ENCODE measurements at places on chromosomes 13 and 19.
A peak's percentile ranks its signal among the peaks of the same experiment; 100 is the strongest.

- peak; percentile 17 for DNase-seq
These were observed 2.6 kb downstream of the POU2F2 start for GRCh38 chr19:42129399-42130253.

- DNase-seq: no peak
These were observed 6.9 kb downstream of the TIMM13 start for GRCh38 chr19:2420490-2420889.

GRCh38 chr19:4694211-4694987 lies 24.3 kb upstream of the MYDGF start:
- no peak for DNase-seq

- no peak for DNase-seq
These were observed 3.4 kb upstream of the FCGBP start for GRCh38 chr19:39937787-39938186.

DNA sequence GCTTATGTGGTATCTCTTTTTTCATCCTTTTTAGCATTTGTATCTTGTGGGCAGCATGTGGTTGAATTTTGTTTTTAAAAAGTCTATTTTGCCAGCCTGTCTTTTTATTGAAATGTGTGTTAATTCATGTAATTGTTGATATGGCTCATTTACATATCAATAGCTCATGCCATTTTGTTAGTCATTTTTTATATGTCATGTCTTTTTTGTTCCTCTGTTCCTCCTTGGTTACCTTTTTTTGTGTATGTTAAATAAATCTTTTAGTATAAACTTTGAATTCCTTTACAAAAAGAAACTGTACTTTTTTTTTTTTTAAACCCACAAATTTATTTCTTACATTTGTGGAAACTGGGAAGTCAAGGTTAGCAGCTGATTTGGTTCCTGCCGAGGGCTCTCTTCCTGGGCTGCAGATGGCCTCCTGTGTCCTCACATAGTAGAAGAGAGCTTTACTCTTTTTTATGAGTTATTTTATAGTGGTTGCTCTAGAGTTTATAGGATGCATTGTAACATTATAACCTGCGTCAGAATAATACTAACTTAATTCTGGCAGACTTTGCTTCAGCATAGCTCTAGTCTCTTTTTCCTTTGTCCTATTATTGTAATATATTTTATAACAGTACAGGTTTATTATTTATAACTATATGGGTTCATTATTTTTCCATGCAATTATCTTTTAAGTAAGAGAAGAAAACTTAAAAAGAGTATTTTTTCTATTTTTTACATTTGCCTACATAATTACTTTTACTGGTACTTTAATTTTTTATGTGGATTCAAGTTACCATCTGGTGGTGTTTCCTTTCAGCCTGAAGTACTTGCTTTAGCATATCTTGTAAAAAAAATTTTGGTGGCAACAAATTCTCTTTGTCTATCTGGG lies 86.3 kb downstream of the URI1 start:
- DNase-seq: no peak

- DNase-seq: no peak
These were observed 468.7 kb downstream of the TSHZ3 start for GRCh38 chr19:30880551-30880950.

DNA sequence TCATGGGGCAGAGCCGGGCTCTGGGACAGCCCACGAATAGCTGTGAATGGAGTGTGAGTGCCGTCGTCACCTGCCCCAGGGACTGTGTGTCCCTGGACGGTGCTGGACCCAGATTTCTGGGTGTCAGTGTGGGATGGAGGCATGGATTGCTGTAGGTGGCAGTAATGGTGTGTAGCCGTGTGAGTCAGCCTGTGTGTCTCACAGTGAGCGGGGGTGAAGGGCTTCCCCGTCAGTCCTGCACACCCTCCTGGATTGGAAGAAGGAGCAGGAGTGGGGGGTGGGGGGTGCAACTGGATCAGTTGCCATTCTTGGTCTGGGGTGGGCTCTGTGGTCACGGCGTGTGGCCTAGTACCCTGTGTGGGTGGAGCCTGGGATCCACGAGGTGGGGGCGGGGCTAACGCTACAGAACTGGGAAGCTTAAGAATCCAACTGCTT lies 6.5 kb upstream of the LTBP4 start:
- no peak for DNase-seq

GRCh38 chr19:38079926-38080380 lies 144.1 kb downstream of the DPF1 start:
- no peak for DNase-seq

GRCh38 chr19:10566658-10567410 lies 1.0 kb upstream of the KRI1 start:
- no peak for DNase-seq

DNA sequence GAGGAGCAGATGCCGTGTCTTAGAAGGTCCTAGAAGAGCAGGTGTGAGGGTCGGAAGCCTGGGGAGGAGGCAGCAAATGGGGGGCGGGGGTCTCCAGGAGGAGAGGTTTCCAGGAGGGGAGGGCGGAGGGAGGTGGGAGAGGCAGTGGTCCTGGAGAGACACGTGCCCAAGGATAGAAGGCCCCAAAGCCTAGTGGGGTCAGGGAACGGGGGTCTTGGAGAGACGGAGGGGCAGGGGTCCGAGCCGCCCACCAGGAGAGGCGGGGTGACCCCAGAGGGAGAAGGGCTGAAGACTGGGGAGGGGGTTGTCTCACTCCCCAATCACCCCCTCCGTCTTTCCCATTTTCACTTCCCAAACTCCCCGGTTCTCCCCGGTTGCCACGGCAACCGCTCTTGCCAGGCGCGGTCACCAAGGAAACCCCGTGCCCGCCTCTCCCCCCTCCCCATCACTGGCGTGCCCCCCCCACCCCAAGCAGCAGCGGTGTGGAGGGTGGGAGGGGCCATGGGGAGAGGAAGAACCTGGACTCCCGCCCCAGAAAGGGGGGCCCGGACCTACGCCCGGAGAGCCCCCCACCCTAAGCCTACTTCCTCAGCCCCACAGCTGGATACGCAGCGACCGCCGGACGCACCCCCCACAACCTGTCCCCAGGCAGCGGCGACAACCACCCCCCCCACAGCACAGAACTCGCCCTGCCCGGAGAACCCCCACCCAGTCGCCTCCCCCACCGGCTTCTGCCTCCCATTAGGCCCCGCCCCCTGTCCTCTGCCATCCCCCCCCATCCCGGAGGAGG lies 988 bp downstream of the LRRC4B start:
- DNase-seq: no peak

GRCh38 chr19:16957151-16957701 lies 68.4 kb downstream of the F2RL3 start:
- DNase-seq: no peak

DNA sequence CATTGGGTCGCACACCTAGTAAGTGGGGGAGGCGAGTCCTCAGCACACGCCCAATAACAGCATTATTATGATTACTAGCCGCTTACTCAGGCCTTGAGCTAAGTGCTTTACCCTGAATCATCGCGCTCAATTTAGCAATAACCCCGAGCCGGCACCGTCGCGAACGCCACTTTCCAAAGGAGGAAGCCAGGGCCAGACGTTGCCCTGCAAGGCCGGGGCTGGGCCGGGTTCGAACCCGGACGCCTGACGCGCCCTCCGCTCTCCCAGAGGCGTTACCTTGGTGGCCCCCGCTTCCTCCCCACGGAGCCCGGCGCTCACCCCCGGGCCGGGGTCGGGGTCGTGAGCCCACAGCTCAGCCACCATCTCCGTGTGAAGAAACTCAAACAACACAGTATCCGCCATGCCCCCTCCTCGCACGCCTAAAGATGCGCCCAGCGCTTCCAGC lies at the start of gene TRAPPC6A:
Gene TRAPPC6A (minus strand): TSS at position 421 of the 445 bp plus-strand sequence. CDS start 19 bp downstream, at position 402.
- no peak for DNase-seq

GRCh38 chr13:24625870-24626849 lies 54.0 kb upstream of the ATP12A start:
- no peak for DNase-seq

GRCh38 chr13:90177512-90177911 lies 1170.0 kb upstream of the MIR17HG start:
- DNase-seq: no peak

- no peak for DNase-seq
These were observed 230.0 kb downstream of the DCT start for GRCh38 chr13:94249512-94249911.

GRCh38 chr13:35356572-35356971 lies 119.9 kb downstream of the MAB21L1 start:
- no peak for DNase-seq

DNA sequence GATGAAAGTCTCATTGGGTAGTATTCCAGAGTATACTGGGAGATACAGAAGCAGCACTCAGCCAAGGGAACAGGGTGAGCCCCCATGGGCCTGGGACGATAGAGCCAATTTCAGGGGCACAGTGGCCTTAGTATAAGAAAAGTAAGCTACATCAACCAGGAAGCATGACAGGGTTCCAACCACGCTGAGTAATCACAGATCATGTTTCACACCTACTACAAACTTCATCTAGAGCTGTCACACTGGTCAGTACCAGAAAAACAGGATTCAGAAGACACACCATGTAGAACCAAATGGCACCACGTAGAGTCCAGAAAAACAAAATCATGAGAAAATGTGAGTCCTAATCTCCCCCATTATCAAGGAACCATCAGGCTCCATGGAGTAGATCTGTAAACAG lies 1292.4 kb upstream of the MIR17HG start:
- DNase-seq: no peak

All from ascending aorta (tissue), 2 donors.